ENCODE measurements at places on chromosomes 11 and 22. TPM values are rescaled to one million over a fixed set of nuclear protein-coding genes. Genes with fewer than 3 reads are reported as not detected.

Gene MYBPC3
- not detected for total RNA-seq

DNA sequence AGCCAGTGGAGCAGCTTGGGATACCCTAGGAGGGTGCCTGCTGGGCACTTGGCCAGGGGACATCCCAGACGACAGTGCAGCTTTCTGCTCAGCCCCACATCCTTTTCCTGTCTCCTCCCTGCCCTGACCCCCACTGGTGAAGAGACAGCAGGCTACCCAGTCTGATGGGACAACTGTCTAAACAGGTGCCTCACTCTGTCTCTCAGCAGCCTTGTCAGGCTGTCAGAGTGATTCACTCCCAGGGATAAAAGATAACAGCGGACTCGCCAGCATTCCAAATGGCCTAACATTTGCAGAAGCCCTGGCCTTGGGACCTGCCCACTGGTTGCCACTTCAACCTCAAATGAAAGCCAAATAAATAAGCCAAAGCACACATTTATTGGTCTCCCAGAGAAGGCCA lies 318.6 kb upstream of the PLET1 start:
- peaks cover 1% of the 10 kb centered on the region for H3K27me3 ChIP-seq
- no peaks in the 10 kb centered on the region for H3K36me3 ChIP-seq
- DNase-seq, result no peak
- H3K27ac ChIP-seq, result no peak overlapping the region

DNA sequence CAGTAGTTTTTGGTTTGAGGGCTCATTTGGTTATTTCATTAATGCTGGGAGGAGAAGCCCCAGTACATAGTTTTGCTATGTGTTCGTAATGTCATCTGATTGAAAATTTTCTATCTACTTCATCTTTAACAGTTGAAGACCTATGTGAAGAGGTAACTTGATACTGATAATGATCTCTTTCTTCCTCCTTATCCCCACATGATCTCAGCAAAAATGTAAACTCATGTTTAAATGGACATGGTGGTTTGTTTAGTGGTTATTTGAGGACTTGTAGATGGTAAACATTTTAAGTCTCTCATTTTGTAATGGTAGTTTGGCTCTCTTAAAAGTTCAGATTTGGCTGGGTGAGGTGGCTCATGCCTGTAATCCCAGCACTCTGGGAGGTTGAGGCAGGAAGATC lies 53.7 kb upstream of the SPTBN2 start:
- H3K36me3 ChIP-seq, result no peaks in the 10 kb centered on the region
- H3K27me3 ChIP-seq, result peaks cover 2% of the 10 kb centered on the region
- H3K4me3 ChIP-seq, result no peak overlapping the region
- no peak for DNase-seq
- H3K4me1 ChIP-seq, result no peaks in the 10 kb centered on the region
- H3K27ac ChIP-seq, result no peak overlapping the region

GRCh38 chr22:23190526-23190925 lies 10.2 kb downstream of the BCR start:
- DNase-seq, result no peak
- H3K4me3 ChIP-seq, result no peak overlapping the region
- no peak overlapping the region for H3K27ac ChIP-seq
- peaks cover 14% of the 10 kb centered on the region for H3K36me3 ChIP-seq
